ENCODE measurements at places on chromosomes 2 and 18.

GRCh38 chr2:85621338-85621737 is 5.4 kb downstream of the USP39 start:
- no peak for DNase-seq

DNA sequence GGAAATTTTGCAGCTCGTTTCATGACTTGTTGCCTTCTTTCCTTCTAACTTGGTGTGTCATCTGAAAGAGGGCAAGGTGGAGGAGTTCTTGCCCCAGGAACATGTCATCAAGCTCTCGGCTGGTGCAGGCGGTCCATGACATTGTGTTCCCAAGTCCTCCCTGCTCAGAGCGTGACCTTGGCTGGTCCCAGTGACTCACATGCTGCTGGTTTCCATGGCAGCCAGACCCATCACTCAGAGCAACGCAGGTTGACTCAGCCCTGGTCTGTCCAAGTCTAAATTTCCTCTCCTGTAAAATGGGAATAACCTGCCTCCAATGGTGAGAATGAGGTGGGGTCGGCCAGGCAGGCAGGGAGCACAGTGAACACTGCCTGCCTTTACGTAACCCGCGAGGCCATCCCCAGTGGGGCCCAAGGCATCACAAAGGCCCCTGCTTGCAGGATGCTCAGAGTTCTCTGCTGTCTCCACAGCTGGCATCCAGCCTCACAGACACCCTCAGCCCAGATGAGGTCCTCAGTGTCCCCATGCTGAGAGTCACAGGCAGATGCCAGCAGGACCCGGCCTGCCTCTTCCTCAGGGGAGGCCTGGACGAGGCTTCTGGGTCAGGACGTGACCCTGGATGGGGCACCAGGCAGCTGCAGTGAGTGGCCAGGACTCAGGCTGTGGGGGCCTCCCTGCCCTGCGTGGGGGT is 143.7 kb downstream of the TPO start:
- no peak for DNase-seq

GRCh38 chr18:62522178-62522503 is 684 bp upstream of the ZCCHC2 start:
- DNase-seq = no peak

GRCh38 chr18:42100911-42101310 is 145.9 kb downstream of the PIK3C3 start:
- DNase-seq = no peak

DNA sequence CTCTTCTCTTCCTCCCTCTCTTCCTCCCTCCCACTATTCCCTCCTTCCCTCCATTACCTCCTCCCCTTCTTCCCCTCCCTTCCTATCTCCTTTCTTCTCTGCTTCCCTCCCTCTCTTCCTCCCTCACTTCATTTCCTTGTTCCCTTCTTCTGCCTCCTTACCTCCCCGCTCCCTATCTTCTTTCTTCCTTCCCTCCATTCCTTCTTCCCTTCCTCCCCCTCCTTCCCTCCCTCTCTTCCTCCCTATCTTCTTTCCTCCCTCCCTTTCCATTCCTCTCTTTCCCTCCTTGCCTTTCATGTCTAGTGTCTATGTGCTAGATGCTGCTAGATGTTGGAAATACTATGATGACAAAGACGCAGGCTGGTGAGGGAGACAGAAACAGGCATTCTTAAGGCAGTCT is 246.0 kb downstream of the TDRD15 start:
- no peak for DNase-seq

GRCh38 chr18:366466-367061 is 98.7 kb upstream of the THOC1 start:
- DNase-seq = no peak

- no peak for DNase-seq
Measured at GRCh38 chr2:128307595-128307994, 11.1 kb downstream of the HS6ST1 start.

DNA sequence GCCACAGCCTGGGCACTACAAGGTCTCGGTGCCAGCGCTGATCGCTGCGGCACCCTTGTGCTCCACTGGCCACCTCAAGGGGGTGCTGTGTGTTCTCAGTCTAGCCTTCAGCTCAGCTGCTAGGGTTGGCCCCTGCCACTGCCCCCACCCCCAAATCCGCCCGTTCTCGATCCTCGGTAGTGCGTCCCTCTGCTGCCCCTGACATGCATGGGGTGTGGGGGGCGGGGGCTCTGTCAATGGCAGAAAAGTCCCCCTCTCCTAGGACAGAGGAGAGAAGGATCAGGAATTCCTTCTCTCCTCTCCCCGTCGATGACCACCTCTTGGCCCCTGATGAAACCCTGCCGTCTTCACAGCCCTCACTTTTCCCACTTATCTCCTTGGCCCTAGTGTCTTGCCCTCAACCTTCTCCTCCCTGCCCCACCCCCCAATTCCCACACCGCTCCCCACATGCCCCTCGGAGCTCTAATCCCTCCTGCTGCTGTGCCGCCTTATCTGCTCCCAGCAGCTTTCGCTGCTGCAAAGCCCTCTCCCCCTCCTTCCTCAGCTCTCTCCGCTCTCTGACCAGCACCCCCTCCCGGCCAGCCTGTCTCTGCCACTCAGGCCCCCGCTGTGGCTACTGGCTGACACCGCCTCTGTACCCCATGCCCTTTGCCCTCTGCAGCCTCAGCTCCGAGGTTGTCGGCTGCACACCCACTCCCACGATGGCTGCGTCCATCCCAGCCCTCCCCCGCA is 4.3 kb upstream of the ASIC4 start:
- peak; percentile 64 for DNase-seq

GRCh38 chr18:27921904-27922751 is 254.8 kb downstream of the CDH2 start:
- no peak for DNase-seq

DNA sequence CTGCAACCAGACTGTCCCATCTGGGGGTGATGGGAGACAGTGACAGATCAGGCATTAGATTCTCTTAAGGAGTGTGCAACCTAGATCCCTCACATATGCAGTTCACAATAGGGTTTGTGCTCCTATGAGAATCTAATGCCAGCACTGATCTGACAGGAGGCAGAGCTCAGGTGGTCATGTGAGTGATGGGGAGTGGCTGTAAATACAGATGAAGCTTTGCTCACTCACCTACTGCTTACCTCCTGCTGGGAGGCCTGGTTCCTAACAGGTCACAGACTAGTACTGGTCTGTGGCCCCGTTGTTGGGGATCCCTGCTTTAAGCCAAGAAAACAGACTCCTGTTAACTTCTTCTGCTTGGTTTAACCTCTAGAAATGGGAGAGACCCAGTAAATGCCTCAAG is 3.2 kb downstream of the CYP27A1 start:
- no peak for DNase-seq

DNA sequence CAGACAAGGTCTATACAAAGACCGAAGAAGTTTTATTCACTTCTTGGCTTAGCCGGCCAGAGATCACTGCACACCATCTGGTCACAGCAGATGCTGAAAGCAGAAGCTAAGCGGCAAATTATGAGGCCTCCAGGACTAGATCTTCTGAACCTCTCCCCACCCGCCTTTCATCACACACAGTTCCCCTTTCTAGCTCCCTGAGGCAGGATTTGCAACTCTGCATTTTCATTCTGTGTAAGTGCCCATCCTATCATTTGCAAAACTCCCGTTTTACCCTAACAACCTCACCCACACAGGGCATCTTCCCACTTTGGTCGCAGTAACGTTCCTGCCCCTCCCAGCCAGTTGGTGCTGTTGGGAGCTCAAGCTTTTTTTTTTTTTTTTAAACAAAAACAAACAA is 3.1 kb upstream of the MOB1A start:
- peak; percentile 70 for DNase-seq

- no peak for DNase-seq
Measured at GRCh38 chr18:57859314-57859713, 56.2 kb upstream of the ATP8B1 start.

GRCh38 chr2:16273111-16273510 is 332.8 kb downstream of the MYCN start:
- no peak for DNase-seq

- no peak for DNase-seq
Measured at GRCh38 chr2:241235859-241236593, 47.5 kb downstream of the ANO7 start.

DNA sequence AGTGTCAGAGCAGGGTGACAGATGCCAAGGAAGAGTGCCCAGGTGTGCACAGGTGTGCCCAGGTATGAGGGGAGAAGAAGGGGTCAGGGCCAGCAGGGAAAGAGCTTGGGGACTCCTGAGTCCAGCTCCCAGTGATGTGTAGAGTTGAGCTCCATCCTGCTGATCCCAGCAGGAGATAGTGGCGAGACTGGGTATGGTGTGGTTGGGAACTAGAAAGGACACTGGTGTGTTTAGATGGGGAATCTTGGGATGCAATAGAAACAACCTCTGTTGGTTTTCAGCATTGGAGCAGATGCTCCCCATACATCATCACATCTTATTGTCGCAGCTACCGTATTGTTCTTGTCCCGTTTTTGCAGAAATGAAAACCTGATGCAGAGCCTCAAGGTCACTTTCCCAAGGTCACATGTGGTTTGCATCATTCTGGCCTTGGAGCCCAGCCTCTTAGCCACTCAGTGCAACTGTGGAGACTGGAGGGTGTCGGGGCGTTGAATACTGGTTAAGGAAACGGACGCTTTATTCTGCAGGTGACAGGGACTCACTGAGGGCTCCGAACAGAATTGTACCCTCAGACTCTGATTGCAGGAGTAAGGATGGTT is 166.7 kb downstream of the AGAP1 start:
- no peak for DNase-seq

DNA sequence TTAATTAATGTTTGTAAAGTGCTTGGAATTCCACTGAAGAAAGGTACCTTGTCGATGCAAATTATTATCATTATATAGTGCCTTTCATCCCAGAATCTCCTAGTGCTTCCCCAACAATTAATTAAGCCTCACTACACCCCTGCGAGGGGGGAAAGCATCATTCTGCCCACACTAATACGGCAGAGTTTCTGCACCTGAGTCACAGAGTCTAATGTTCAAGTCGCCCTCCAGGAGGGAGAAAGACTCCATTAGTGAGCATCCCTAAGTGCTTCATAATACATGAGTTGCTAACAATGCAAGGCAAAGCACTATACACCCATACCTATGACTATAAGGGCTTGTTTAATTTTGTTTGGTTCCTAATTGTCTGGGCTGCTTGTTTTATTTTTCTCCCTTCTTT is 25.4 kb upstream of the NRP2 start:
- DNase-seq = no peak

- DNase-seq = no peak
Measured at GRCh38 chr2:236593531-236593930, 23.9 kb downstream of the ACKR3 start.

- DNase-seq = no peak
Measured at GRCh38 chr2:29193681-29194080, 78.5 kb downstream of the CLIP4 start.

Measured in globus pallidus (tissue), 1 donor.